Testis (tissue), 5 donors: ENCODE measurements at places on chromosomes 1 and 21. TPM values are rescaled to one million over a fixed set of nuclear protein-coding genes. Genes with fewer than 3 reads are reported as not detected.

The CYP4X1 gene
- polyA plus RNA-seq, result 7.5 TPM

The RGSL1 gene
- 37.1 TPM for polyA plus RNA-seq

The CHAF1B gene
- 6.5 TPM for polyA plus RNA-seq

The RASSF5 gene
- polyA plus RNA-seq, result 5.9 TPM

The THEMIS2 gene
- 56.9 TPM for polyA plus RNA-seq
